ENCODE measurements at places on chromosomes 2 and 18.

DNA sequence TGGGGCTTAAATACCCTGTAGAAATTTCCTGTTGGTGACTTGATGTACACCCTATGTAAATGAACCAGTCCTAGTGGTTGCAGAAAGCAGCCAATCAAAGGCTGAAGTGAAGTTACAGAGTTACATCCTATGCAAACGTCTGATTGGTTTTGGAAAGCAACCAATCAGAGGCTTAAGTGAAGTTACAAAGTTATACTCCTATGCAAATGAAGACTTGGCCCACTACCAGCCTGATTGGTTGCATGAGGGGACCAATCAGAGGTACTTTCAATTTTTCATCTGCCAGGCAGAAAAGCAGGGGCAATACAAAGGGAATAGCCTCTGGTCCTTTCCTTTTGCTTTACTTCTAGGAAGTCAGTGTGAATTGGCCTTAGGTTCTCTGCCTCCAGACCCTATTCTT is 13.6 kb upstream of the ZNF397 start:
- DNase-seq = no peak

DNA sequence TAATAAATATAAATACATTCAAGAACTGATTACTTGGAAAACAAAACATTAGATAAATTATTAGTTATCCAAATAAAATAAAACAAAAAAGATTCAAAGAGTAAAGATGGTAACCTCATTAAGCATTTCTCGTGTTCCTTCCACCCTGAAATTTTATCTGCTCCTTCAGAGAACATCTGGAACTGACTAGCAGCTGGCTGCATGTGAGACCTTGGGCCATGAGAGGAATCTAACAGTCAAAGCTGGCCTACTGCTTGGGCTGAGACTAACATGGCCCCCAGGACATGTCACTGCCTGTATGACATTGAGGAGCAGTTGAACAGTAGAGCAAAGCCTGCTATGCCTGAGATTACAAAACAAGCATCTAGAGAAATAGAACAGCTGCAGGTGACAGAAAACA is 208.5 kb upstream of the ZSWIM2 start:
- DNase-seq = no peak

GRCh38 chr2:220550995-220551700 is 923.7 kb downstream of the SLC4A3 start:
- DNase-seq = no peak

DNA sequence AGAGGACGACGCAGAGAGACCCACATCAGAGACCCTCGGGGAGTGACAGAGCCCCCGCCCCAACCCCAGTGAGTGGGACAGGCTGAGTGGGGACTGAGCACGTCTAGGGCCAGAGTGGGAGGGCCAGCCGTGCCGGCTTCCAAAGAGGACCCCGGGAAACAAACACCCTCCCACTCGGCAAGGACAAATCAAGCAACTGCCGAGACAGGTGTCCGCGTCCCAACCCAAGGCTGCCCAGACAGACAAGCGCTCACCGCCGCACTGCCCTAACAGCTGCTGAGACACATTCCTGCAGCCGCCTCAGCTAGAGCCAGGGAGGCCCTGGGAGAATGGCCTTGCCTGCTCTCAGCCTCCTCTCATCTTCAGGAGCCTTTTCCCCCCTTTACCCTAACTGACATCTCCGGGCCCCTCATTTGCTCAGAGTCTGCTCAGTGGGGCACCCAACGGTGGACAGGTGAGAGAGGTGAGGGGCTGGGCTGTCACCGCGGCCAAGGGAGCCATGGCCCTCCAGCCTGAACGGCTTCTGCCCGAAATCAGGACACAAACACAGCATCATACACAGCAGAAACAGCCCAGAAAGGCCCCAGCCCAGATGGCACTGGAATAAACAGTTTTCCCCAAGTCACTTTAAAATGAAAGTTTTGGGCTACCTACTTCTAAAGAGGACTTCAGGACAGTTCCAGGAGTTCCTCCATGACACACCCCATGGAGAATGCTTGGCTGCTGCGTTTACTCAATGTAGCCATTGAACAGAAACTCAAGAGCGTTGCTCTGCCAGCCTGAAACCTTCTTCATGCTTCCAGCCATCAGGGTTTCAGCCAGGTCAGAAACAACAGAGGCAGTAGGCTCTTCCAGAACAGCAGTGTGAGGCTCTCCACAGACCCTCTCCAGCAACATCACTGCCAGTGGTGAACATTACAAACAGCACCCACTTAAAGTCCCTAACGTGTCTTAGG is 23.6 kb downstream of the SLC66A2 start:
- DNase-seq = no peak

DNA sequence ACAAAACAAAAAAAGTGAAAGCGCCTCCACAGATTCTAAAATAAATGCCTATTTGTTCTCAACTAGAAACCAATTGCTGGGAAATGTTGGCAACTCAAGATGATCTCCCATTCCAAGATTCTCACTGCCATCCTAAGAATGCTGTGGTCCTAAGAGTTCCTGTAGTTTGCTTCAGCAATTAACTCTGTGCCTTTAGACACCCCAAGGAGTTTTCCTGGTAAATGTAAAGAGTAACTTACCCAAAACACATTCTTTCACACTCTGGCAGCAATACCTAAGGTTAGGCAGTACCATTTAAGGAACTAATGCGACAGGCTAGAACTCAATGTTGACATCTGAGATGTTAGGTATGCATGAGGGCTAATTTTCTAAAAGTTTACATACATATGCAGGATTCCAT is 58.8 kb upstream of the TANK start:
- no peak for DNase-seq

DNA sequence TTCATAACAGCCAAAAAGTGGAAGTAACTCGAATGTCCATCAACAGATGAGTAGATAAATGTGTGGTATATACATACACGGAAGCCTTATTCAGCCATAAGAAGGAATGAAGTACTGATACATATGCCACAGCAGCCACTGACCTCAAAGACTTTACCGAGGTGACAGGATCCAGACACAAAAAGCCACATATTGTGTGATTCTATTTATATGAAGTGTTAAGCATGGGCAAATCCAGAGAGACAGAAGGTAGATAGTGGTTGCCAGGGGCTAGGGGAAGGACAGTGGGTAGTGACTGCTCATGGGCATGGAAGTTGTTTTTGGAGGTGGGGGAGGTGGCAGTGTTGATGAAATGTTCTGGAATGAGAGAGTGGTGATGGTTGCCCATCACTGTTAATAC is 33.9 kb downstream of the ZAP70 start:
- DNase-seq = no peak

GRCh38 chr2:153770359-153770991 is 101.2 kb upstream of the GALNT13 start:
- DNase-seq = no peak

- DNase-seq = no peak
Measured at GRCh38 chr2:23661276-23662050, 265.5 kb downstream of the ATAD2B start.

GRCh38 chr18:34901299-34901698 is 139.9 kb upstream of the MAPRE2 start:
- DNase-seq = no peak

All from stimulated activated CD4-positive, alpha-beta T cell treated with anti-CD3 and anti-CD28 coated beads, Interleukin-1b, Interleukin-23, amount 100 ng/mL, for 24 hours (primary cell).